ENCODE measurements at places on chromosomes 1 and 21.

DNA sequence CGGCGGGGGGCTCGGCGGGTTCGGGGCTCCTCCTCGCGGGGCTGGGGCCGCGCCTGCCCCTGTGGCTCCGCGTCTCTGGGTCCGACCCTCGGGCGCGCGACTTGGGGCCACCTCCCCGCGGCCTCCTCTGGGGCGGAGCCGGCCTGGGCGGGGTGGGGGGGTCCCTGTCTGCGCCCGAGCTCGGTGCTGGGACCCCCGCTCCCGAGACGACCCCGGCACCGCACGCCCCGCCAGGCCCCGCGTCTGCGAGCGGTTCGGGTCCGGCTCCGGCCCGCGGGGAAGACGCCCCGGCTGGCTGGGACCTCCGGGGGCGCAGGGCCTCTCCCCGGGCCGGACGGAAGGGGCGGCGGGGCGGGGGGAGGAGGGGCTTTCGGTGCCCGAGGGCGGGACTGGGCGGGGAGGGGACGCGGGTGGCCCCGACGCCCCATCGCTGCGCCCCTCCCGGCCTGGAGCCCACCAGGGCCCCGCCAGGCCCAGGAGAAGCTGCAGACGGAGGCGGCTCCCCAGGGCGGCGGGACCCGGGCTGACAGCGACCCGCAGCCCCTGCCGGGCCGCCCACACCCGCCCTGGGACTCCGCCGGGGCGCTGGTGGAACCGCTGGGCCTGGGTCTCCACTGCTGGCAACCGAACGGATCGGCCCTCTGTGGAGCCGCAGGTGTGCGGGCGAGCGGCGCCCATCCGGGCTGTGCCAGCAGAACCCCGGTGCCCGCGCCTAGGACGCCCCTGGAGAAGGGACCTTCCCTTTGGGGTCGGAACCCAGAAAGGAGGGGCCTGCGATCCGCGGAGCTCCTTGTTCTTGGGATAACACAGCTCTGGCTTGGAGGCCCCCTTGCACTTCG lies 610 bp downstream of the COL6A2 start:
- DNase-seq, result no peak

DNA sequence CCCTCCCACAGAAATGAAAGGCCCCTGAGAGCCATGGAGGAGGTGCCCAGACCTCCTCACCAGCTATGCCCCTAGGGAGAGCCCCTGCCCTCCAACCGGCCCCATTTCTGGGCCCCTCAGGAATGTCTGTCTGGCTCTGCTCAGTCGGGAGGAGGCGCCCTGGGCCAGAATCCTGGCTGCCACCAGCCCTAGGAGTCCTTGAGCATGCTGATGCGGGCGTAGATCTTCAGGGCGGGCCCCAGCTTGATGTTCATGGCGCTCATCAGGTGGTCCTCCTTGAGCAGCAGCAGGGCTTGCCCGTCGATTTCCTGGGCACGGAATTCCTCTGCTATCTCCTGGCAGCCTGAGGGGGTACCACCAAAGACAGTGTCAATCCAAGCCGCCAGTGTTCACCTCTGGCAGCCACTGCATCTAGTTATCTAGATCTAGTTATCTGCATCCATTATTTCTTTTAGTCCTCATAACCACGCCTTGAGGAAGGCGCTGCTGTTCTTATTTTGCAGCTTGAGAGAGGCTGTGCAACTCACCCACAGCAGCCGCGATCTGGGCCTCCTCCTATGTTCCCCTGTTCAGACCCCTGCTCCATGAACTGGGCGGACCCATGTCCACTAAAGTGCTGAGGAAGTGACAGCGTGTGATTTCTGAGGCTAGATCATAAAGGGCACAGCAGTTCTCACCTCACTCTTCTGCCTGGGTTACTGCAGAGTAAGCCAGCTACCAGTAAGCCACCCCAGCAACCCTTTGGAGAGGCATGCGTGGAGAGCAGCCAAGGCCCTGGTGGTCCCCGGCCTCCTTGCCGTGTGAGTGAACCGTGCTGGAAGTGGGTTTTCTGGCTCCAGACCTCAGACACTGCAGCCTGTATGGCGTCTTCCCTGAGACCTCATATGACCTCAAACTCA lies 4.0 kb upstream of the A3GALT2 start:
- no peak for DNase-seq

DNA sequence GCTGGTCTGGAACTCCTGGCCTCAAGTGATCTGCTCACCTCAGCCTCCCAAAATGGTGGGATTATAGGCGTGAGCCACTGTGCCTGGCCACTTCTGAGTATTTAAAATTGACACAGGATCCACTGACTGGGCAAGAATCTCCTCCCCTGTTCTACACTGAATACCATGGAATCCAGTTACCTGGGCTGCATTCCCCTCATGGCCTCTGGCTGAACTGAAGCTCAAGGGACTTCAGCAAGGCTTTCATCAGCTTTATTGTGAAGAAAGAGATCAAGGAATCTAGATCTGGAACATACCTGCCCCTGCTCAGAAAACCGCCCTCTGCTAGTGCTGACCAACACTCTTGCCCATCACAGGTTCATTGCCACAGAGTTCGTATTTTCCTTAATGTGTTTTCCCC lies 20.5 kb downstream of the NCF2 start:
- DNase-seq, result no peak

DNA sequence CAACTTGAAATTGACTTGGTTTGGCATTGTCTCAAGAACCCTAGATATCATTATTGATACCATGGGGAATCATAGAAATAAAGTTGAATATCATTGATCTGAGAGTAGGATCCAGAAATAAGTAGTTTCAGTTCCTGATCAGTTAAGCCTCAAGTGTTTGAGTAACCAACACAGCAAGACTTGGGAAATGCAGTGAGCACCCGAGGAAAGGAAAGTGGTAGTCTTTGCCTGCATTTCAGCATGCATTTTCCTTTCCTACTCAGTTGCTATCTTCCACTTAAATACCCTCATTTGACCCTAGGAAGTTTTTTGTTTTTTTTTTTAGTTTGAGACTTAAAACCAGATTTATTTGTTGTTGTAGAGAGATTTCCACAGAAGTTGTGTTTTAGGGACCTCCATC lies 18.9 kb downstream of the CLEC20A start:
- DNase-seq, result no peak

- no peak for DNase-seq
Observed at GRCh38 chr1:240462766-240463395, 149.1 kb downstream of the GREM2 start.

DNA sequence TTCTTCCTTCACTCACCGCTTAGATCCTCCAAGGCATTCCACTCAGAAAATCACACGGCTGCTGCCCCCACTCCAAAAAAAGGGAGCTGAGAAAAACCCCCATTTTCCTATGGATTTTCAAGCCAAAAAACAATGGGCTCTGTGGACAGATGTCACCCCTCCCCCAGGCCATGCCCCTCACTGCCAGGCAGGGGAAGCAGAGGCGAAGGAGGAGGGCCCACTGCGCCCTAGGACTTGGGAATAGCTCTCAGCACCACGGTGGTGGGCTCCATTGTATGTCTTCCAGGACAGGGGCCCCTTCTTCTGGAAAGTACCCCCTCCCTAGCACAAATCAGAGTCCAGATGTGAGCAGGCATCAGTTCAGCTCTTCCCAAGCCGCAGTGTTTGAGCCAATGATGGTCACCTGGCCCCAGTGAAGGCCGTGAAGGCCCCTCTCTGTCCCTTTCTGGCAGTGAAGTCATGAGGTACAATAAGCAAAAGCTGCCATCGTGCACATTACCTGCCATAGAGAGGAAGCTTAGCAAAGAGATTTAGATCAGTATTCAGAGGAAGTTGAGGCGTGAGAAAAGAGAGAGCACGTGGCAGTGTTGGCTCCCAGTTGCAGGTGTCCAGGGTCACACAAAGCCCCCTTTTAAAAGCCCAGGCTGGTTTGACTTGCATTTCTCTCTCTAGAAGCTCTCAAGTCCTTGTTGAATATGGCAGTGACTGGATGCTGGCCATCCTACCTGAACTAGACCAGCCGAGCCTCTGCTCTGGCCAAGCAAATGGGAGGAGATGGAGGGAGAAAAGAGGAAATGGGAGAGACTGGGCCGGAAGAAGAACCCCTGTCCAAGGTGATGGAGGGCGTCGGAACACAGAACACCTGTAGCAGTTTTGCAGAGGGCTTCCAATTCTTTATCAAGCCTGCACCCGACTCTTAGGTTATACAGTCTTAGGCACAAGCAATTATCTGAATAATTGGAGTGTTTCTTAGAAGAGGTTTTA lies 149.0 kb downstream of the TOMM20 start:
- DNase-seq, result no peak

GRCh38 chr1:54615531-54616279 lies 7.6 kb downstream of the FAM151A start:
- no peak for DNase-seq

GRCh38 chr1:21305155-21305899 lies 15.1 kb upstream of the ECE1 start:
- DNase-seq, result no peak

- no peak for DNase-seq
Observed at GRCh38 chr1:33088119-33088906, 7.4 kb downstream of the AZIN2 start.

GRCh38 chr21:42609811-42610210 lies 43.6 kb upstream of the PDE9A start:
- DNase-seq, result no peak

GRCh38 chr1:207028884-207029650 lies 3.5 kb downstream of the C1orf116 start:
- no peak for DNase-seq

DNA sequence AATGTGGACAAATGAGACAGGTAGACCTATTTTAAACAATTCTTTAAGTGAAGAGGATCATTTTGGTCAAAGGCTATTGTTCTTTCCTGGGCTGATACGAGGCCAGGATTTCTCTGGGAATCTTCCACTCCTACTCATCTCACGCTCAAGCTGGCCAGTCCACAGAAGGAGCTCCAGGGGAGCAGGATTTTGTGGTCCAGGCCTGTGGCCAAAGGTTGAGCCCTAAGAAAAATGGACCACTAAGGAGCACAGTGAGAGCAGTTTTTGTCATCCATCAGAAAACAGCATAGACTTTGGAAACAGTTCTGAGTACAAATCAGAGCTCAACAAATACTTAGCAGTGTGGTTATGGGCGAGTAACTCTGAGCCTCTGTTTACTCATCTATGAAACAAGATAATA lies 260.2 kb upstream of the RUNX1 start:
- no peak for DNase-seq

GRCh38 chr1:85393490-85393889 lies 71.5 kb downstream of the DDAH1 start:
- DNase-seq, result no peak

- no peak for DNase-seq
Observed at GRCh38 chr1:160134791-160135572, 16.4 kb upstream of the ATP1A4 start.

DNA sequence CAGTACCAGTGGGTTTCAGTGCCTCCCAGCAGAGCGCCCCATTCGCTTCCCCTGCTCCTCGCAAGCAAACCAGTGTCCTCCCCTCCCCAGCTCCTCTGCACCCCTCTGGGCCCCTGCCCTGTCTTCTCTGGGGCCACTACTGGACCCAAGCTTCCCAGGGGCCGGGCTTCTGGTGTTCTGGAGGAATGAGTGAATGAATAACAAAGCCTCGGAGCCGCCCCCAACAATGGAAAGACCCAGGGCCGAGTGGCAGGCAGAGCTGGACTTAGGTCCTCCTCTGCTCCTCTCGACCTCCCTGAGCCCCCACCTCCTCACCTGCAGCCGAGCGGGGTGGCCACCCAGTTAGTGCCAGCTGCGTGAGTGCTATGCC lies 37.6 kb downstream of the MATN1 start:
- DNase-seq, result no peak

DNA sequence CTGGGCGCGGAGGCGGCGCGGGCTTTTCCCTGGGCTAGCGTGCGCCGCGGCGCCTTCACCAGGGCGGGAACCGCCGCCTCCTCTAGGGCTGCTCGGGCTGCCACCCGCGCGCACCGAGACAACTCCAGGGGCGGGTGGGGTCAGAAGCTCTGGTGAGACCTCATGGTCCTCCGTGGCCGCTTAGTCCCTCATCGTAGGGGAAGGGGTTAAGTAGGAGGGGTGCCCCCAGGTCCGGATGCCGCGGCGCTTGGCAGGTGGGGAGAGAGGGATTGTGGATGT lies 559 bp downstream of the SERTAD4 start:
- no peak for DNase-seq

- DNase-seq, result no peak
Observed at GRCh38 chr1:199981584-199981983, 45.9 kb upstream of the NR5A2 start.

DNA sequence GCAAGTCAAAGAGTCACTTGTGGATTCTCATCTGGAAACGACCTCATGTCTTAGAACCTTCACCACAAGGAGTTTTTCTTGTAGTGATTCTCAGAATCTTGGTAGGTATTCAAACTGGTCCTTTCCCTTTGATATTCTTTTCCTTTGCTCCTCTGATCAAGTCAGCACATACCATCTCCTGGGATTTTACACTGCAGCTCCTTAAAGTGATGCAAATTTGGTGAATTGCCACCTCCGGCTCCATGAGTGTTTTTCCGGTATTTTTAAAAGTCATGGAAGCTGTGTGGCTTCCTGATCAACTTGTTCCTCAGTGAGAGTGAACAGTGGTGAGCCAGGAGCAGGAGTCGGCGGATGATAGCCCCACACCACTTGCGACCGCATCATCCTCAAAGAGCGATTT lies 182.1 kb upstream of the DAB1 start:
- DNase-seq, result no peak

- DNase-seq, result no peak
Observed at GRCh38 chr1:26799479-26800142, 11.9 kb downstream of the PIGV start.

DNA sequence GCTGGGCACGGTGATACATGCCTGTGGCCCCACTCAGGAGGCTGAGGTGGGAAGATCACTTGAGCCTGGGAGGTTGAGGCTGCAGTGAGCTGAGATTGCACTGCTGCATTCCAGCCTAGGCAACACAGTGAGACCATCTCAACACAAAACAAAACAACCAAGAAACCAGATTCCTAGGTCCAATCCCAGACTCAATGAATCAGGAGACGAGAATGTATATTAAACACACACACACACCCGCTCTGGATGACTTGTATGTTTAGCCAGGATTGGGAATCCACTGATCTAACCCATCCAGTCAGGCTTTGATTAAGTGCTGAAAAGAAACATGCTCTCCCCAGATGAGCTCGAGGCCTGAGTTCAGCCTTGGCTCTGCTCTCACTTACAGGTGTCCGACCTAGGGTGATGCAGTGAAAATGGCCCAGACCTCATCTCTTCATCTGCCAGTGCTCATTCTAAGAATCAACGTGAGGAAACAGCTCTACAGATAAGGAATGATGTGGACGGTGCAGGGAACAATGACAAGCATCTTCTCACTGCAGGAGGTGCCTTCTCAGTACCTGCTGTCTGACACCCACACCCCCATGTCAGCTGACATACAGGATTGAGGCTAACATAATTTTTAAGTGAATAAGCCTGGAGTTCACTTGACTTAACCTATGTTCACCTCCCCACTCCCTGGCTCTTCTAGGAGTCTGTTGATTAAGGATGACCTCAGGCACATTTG lies 15.3 kb upstream of the SRSF4 start:
- DNase-seq, result no peak

- DNase-seq, result no peak
Observed at GRCh38 chr1:201720522-201720844, 108.5 kb upstream of the IPO9 start.

GRCh38 chr1:201537891-201538611 lies 876 bp upstream of the NAV1 start:
- no peak for DNase-seq

GRCh38 chr1:198465201-198466144 lies 75.0 kb downstream of the ATP6V1G3 start:
- DNase-seq, result peak; percentile 10

Data from NCI-H1417 treated with DMSO at 0.1 percent for 48 hours (cell line).